LHCN-M2 (cell line): ENCODE measurements at places on chromosomes 6 and 20. TPM values are rescaled to one million over a fixed set of nuclear protein-coding genes. Genes with fewer than 3 reads are reported as not detected.

The CLDN20 gene
- total RNA-seq = not detected in 2 replicates

GRCh38 chr6:98843271-98844243 is 9.2 kb downstream of the POU3F2 start:
- no peak for DNase-seq

GRCh38 chr20:32189691-32190615 is 17.6 kb downstream of the PLAGL2 start:
- peak; percentile 24 for DNase-seq

The PEDS1 gene
- 25.8 and 37.7 TPM in 2 replicates for total RNA-seq

The SNAP25 gene
- total RNA-seq = 0.58 and 1.1 TPM in 2 replicates

DNA sequence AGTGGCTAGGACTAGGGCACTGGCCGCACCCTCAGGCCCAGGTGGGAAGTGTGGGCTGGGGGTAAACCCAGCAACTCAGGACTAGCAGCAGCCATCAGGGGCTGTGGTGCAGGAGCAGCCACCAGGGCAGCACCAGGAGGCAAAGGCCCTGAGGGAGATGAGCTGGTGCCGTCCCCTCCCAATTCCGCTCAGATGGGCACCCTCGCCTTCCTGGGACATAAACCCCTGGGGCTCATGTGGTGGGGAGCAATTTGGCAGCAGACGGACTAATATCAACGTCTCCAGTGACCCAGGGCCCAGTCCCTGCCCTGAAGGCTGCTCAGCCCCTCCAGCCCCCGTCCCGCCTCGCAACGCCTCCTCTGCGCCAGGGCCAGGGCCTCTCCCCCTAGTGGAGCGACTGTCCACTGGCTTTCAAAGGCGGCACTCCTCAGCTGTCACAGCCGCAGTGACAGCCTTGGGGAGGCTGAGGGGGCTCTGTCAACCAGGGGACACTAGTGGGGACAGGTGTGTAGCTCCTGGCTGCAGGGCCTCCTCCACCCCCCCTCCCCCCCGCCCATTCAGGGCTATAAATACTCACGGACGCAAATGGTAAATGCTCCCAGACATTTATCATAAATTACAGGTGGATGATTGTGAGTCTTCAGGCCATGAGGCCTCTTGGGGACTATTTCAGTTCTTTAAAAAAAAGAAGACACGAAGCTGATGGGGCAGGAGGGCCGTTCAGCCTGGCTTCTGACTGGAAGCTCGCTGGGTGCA is 349.9 kb downstream of the ZFAND3 start:
- no peak for DNase-seq

DNA sequence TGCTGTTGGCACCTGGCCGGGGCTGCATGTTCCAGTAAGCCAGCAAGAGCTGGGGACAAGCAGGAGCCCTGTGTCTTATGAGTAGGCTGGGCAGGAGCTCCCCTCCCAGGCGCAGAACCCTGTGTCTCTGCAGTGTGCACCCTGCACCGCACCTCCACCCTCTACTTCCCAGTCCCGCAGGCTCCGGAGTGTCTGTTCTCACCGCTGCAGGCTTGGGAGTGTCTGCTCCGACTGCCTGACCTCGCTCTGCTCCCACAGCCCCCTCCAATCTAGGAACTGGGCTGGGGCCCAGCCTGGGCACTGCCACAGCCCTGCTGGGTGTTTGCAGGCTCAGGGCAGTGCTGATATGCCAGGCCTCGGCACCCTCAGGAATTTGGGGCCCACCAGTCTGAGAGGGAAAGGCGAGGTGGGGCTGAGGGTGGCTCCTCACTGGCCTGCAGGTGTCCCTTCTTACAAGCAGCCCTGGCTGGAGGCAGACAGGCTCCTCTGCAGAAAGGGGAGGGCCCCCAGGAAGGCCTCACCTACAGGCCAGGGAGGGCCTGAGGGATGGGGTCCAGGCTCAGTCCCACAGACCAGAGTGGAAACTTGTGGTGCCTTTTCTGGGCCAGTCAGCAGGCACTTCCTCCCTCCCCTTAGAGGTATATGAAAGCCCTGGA is 871.6 kb upstream of the GJE1 start:
- DNase-seq = no peak

The PTCRA gene
- not detected in 2 replicates for total RNA-seq

DNA sequence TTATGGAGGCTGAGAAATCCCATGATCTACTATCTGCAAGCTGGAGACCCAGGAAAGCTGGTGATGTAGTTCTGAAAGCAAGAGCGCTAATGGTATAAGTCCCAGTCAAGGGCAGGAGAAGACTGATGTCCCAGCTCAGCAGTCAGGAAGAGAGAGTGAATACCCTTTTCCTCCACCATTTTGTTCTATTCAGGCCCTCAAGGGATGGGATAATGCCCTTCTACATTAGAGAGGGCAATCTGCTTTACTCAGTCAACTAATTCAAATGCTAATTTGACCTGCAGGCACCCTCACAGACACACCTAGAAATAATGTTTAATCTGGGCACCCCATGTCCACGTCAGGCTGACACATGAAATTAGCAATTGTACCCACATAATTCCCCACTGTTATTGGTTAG is 10.8 kb upstream of the FYN start:
- DNase-seq = no peak

DNA sequence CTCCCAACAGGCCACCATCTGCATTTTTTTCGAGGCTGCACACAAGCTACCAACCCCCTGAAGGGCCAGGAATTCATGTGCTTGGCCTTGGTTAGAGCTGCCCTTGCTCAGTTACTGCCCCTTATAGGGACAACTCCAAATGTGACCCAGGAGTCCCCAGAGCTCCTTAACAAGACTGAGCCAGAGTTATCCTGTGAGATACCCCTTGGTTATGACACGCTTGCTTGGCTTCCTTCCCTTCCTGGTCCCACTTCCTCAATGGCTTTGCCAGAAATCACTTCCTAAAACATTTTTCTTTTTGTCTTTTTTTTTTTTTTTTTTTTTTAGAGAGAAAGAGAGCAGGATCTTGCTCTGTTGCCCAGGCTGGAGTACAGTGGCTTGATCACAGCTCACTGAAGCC is 8.9 kb downstream of the TREM1 start:
- no peak for DNase-seq

GRCh38 chr6:5679270-5679669 is 327.5 kb downstream of the NRN1 start:
- DNase-seq = no peak

DNA sequence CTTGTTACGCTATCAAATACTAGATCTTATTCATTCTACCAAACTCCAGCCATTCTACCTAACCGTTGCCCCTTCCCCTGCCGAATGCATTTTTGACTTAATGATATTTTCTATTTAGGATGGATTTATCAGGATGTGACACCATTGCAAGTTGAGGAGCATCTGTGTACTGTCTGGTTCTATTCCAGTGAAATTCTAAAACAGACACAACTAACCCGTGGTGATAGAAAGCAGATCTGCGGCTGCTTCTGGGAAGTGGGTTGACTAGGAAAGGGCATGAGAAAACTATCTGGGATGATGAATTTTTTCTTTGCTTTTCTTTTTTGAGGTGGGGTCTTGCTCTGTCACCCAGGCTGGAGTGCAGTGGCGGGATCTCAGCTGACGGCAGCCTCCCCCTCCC is 20.7 kb upstream of the SRC start:
- DNase-seq = no peak

GRCh38 chr6:71471718-71472117 is 183.1 kb downstream of the OGFRL1 start:
- DNase-seq = no peak

GRCh38 chr20:15196547-15197255 is 859.3 kb upstream of the FLRT3 start:
- DNase-seq = no peak

- DNase-seq = no peak
Observed at GRCh38 chr6:16805243-16805950, 44.1 kb upstream of the ATXN1 start.

DNA sequence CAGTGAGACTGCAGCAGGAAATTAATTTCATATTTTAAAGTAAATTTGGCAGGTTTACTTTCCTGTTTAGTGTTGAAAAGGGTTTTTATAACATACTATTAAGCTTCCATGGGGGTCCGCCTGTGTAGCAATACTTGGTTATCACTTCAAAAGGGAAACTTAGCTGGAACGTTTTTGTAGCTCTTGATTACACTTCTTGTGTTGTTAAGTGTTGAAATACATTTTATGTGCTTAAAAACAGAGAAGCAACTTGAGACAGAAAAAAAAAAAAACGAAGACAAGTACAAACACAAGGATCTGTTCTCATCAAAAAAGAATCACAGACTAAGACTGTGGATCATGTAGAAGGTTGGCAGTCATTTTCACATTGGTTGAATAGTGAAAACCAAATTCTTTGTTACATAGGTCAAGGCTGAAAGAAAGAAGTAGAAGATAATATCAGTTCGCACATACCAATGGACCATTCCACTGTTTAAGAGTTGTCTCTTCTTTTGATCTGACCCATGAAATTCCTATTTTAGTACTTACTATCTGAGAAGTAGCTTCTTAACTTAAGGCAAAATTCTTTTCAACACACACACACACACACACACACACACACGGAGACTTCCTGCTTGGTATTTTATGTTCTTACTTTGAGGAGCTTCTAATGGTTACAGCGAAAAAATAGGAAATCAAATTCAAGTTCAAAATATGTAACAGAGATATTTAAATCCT is 113.9 kb upstream of the SLC35B3 start:
- no peak for DNase-seq

- no peak for DNase-seq
Observed at GRCh38 chr20:56987986-56988385, 278.5 kb downstream of the BMP7 start.

The GPR6 gene
- not detected in 2 replicates for total RNA-seq

GRCh38 chr20:61979701-61980635 is 85.7 kb downstream of the TAF4 start:
- no peak for DNase-seq

- no peak for DNase-seq
Observed at GRCh38 chr6:113496166-113496565, 361.0 kb upstream of the MARCKS start.

DNA sequence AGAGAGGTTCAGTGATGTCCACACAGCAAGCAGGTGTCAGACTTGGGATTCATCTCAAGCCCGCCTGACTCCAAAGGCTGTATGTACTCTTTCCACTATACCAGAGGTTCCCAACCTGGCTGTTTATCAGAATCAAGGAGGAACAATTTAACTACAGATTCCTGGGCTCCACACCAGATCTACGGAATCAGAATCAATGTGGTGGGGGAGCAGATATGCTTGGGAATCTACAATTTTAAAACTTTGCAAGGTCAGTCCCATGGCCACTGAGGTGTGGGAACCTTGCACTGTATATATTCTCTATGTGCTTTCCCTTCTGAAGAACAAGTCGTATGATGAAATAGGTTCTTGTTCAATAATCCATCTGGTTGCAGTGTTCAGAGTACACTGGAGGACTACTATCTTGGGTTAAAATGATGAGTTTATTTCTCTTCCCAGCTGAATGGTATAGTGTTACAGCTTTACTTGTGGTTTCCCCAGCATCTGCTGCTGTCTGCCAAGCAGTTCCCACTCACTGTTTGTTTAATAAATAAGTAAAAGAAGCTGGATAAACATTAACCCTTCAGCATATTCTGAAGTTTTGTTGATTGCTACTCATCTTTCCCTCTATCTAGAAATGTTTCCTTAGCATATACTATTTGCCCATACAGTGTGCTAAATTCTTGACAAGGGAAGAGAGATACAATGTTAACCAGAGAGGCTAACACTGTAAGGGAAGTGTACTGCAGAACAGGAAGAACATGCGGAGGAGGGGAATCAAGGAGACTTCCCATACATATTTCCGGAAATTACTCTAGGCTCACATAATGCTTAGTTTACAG is 9.9 kb downstream of the TTI1 start:
- DNase-seq = peak; percentile 95

The EYS gene
- 0.26 and 0.98 TPM in 2 replicates for total RNA-seq

- DNase-seq = peak; percentile 36
Observed at GRCh38 chr20:4217349-4217841, 202.0 kb upstream of the RNF24 start.

The ZBTB12 gene
- total RNA-seq = 1.2 and 3.0 TPM in 2 replicates

The WFDC2 gene
- not detected in 2 replicates for total RNA-seq

- peak; percentile 26 for DNase-seq
Observed at GRCh38 chr20:14568225-14568624, 230.8 kb upstream of the FLRT3 start.

The WFDC10B gene
- 0.38 TPM in 1 of 2 replicates, not detected in the other for total RNA-seq

DNA sequence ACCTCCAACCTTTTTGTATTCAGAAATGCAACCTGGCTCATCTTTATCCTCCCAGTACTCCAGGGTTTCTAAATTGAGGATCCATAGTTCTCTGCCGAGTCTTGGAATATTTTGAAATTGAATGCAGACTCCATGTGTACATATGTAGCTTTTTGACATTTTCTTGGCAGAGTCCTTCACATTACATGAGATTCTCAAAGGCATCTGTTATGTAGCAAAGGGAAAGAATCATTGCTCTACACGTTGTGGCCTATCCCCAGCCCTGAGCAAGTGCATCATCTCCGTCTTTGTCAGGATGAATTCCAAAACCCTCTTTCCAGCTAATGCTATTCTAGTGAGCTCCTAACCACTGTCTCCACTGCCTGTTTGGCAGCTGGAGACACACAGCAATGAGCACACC is 742.9 kb downstream of the DHX35 start:
- no peak for DNase-seq

DNA sequence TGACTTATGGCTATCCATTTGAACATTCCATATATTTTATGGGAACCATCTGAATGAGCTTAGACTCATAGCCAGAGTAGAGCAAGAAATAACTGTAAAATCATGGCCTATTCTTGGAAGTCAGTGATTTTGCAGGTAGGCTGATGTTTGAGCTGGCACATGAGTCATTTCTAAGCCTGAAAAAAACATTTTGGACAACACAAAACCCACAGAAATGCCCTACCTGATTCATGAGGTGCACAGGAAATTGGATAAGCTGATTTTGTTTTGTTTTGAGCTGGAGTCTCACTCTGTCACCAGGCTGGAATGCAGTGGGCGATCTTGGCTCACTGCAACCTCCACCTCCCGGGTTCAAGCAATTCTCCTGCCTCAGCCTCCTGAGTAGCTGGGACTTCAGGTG is 443.0 kb downstream of the PKHD1 start:
- no peak for DNase-seq

The DYNLT2 gene
- total RNA-seq = 0.77 and 1.9 TPM in 2 replicates

- DNase-seq = no peak
Observed at GRCh38 chr6:140047321-140047720, 672.9 kb upstream of the CITED2 start.

GRCh38 chr20:10848810-10849370 is 175.1 kb upstream of the JAG1 start:
- DNase-seq = peak; percentile 98

DNA sequence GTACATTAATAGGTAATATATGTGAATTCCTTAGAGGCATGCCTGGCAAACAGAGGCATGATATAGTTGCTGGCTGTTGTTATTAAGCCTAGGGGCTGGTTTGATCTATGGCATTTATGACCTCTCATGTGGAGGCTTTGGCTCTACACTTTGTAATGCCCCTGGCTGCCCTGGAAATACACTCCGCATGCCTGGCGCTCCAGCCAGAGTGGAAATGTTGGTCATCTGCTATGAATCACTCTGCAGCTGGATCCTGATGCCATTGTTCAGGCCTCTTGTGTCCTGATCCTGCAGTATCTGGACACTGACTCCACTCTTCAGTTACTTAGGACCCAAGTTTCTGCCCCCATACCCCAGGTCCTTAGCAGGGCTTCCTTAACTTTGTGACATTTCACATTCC is 200.5 kb upstream of the PCSK2 start:
- no peak for DNase-seq
